Astrocyte (in vitro differentiated cells and primary cell): ENCODE measurements at places on chromosomes 12 and 14.

DNA sequence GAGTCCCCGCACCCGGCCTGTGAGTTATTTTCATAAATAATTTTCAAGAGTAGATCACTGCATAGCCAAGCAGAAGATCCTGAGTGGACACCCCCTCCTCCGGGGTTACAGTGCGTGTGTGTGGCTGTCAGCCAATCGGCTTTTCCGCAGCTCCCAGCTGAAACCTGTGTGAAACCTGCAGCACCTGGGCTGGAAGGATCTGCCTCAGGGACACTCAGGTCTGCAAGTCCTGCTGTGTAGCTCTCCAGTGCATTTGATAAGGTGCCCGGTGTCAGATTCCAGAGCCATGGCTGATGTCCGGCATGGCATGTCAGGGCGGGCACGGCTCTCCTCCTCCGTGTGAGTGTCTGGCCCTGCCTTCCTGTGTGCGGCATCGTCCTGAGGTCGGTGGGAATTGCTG lies 124.8 kb downstream of the GLT1D1 start:
- no peak for DNase-seq

- DNase-seq, result no peak
These were observed at the start of gene CKB for GRCh38 chr14:103522649-103523574. TSS of gene CKB (minus strand) at chr14:103522830. CDS start at chr14:103522493, 337 bp downstream.

GRCh38 chr12:3632256-3632655 lies 120.7 kb downstream of the CRACR2A start:
- DNase-seq, result no peak

DNA sequence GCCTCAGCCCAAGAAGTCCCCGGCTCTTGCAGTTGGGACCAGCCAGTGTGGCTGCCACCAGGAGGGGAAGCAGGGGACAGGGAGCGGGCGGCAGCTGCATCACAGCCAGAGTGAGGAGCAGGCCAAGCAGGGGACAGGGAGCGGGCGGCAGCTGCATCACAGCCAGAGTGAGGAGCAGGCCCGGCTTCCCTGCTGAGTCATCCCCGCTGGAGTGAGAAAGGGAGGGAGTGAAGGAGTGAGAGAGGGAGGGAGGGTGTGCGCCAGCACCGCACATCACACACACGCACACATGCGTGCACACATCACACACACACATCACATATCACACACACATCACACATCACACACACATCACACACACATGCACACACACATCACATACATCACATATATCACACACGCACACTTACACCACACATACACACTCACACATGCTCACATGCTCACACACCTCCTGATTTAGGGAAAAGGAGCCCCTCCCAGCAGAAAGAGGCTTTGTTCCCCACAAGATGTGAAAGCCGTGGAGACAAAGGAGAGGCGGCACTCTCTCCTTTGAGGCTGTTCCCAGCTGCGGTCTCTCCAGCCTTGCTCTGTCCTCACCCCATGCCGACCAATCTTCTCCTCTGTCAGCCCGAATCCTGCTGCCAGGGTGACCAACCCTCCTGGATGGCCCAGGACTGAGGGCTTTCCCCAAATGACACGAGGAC lies 16.7 kb upstream of the ZDHHC22 start:
- peak; percentile 66 for DNase-seq

- DNase-seq, result peak; percentile 63
These were observed at the start of gene TXNRD1 for GRCh38 chr12:104215638-104216297. TSS of gene TXNRD1 (plus strand) at chr12:104215779. CDS start at chr12:104215803, 24 bp downstream.

DNA sequence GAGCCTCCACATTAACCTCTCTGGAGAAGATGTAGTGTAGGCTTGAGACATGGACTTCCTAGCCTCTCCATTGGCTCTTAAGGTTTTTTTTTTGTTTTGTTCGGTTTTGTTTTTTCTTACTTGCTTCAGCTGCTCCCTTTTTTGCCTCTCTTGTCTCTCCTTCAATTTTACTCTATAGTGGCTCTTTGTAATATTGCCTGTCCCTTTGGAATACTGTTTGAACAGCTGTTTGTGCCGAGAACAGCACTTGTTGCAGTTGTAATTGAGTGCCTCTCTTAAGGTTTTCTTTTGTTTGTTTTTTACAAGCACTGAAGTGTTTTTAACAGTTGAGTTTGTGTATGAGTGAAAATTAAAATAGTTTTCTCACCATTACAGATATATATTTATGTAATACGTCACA lies 567.7 kb downstream of the LRFN5 start:
- no peak for DNase-seq

DNA sequence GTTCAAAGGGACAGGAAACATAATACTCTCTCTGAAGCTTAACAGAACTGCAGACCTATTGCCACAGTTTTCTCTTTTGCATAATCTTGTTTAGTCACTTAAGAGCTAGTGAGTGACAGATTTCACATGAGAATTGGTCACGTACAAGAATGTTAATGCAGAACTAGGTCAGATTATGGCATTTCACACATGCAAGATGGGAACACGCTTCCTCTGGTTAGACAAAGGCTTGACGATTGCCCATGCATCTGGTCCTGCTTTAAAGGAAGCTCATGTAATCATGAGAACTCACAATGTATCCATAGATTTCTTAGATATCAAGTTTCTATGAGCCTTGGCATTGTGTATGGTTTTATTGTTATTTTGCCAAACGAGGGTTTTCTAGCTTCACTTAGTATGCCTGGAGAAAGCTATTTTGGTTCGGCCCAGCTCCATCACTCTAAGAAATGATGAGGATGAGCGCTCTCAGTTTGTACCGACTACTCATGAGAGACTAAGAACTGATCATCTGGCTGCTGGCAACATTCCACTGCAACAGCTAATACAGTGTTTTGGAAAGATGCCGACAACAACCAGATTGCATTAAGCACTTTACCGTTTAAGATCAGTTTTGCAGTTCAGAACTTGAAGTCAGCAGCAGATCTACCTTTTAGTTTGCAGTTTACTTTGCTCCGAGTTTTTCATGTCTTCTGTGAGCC lies 380.0 kb downstream of the DIO2 start:
- no peak for DNase-seq

DNA sequence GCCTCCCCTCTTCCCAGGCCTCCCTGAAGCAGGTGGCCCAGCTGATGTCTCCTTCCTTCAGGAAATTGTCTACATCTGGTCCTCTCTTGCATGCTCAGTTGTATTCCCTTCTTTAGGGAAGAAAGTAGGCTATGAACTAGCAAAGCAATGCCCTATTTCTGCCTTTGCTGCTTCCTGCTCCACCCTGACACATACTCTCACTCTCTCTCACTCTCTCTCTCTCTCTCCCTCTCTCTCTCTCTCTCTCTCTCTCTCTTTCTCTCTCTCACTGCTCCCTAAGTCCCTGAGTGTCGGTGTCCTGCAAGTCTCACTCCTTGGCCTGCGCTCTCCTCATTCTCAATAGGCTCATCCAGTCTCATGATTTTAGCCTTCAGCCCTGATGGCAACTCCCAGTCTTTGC lies 19.4 kb upstream of the PARP11 start:
- DNase-seq, result no peak

GRCh38 chr12:119660076-119660475 lies 7.9 kb upstream of the PRKAB1 start:
- DNase-seq, result no peak

DNA sequence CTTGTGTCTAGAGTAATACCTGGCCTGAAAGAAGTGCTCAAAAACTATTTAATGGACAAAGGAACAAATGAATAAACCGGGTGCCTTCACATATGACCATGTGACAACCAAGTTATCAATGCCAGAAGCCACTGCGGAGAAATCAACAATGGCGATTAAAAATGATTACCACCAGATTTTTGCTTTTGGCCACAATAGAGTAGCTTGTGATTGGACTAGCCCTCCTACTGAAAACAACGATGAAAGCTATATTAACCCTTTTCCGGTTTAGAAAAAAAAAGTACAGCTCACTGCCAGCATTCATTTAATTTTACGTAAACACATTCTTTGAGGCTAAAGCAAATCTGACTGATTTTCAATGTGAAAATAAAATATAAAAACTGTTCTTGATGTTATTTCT lies 41.6 kb upstream of the TTC7B start:
- DNase-seq, result no peak

DNA sequence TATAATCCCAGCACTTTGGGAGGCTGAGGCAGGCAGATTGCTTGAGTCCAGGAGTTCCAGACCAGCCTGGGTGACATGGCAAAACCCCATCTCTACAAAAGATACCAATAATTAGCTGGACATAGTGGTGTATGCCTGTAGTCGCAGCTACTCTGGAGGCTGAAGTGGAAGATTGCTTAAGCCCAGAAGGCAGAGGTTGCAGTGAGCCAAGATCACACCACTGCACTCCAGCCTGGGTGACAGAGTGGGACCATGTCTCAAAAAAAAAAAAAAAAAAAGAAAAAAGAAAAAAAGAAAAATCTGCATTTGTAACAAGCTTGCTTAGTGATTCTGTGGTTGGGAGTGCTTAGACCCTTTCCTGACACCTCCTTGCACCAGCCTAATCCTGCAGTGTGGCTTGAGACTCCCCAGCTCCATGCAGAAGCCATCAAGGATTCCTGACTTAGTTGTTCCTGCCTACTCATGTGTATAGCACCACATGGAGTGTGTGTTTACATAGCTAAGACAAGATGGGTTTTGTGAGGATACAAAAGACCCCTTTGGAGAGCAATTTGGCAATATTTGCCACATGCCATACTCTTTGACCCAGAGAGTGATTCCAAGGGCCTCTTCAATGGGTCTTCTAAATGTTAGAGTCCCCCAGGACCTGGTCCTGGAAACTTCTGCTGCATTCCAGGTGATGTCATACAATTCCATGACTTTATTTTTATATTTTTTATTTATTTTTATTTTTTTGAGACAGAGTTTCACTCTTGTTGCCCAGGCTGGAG lies 5.1 kb upstream of the TMED10 start:
- DNase-seq, result no peak

DNA sequence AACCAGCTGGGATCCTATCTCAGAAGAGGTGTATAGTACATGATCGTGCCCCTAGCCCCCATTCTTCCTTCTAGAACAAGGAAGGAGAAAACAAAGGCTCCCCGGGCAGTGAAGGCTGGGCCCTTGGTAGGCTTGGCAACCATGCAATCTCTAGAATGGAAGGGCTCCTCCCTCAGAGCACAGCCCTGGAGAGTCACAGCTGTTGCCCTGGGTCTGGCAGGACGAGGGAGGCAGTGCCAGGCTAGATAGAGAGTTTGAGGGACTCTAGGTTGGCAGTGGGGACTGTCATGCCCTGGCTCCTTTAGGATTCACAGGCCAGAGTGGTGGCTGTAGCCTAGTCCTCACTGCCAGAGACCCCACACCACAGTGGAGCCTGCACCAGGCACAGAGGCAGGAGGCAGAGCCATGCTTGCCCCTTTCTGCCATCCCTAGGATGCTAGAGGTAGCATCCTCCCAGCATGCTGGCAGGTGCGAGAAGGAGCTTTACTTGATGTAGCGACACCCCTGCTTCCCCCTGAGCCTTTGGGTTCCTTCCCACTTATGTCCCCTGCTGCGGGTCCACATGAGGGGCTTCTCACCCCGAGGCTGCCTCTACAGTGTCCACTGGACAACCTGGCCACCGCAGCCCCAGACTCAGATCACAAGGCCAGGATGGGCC lies 33.4 kb upstream of the CIPC start:
- no peak for DNase-seq

DNA sequence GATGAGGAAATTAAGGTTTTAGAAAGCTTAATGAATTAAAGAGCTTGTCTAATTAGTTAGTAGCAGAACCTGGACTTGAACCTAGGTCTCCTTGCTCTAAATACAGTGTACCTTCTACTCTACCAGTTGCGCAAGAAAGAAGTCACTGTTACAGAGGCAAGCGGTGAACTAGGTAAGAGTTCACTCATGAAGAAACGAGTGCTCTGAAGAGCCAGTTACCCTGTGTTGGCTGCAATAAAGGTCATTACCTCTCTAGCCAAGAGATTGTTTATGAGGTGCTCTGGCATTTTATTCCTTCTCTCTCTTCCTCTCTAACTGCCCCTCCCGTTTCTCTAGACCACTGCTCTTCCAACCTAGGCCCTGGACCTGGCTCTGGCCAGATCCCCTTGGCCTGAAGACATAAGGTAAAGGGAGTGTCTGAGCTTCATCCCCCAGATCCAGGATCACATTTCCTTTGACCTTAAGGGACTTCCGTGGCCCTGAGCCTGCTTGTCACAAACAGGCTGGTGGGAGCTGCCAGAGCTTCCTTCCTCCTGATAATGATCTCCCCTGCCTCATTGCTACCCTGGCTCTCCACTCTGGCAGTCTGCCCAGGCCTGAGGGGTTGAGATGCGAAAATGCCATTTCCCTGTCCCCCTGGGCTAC lies 1.9 kb downstream of the RNASE7 start:
- DNase-seq, result no peak

- DNase-seq, result peak; percentile 18
These were observed 4.0 kb upstream of the RNASE10 start for GRCh38 chr14:20501346-20501745.

DNA sequence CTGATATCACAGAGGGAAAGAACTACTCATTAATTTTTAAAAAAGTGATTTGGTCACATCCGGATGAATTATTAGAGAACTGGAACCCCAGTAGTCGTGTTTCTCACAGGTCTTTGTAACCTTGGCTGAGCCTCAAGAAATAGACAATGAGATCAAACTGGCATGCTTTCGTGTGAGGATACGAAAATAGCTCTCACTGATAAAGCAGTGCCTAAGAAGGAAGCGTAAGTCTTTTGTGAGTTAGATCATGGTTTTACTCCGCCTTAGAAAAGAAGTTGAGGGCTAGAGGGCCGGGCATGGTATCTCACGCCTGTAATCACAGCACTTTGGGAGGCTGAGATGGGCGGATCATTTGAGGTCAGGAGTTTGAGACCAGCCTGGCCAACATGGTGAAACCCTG lies 33.8 kb upstream of the GALNT16 start:
- DNase-seq, result peak; percentile 30

- no peak for DNase-seq
These were observed 1241.2 kb upstream of the FLRT2 start for GRCh38 chr14:84288781-84289180.

- DNase-seq, result peak; percentile 90
These were observed 191.8 kb downstream of the C12orf75 start for GRCh38 chr12:105522166-105522825.

DNA sequence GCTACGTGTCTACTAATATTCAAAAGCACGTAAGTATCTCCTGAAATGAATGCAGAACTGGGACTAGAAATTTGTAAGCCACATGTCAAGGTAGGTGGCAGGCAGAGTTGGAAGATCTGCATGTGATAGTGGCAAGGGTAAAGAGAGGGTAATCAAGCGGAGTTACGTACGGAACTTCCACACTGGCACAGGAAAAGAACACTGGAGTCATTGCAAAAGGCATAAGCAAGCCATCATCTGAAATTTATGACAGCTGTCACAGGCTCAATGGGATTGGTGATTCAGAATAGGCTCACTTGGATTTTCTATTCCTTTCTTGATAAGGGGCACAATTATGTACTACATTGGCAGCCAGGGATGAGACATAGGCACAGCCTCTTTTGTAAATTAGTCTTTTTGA lies 245.3 kb downstream of the PDZRN4 start:
- no peak for DNase-seq

DNA sequence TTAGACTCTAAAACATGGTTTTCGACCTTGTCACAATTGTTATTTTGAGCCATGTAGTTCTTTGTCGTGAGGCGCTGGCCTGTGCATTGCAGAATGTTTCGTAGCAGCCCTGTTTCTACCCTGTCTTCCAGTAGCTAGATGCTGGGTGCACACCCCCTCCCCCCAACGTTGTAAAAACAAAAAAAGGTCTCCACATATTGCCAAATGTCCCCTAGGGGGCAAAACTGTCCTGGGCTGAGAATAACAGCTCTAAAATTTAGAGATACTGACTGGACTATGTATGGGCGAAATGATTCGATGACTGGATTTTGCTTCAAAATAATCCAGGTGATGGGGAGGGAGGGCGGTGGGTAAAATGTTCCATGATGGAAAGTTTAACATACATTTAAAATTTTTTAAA lies 126.1 kb upstream of the FUT8 start:
- DNase-seq, result no peak

GRCh38 chr12:65278576-65279368 lies at the start of gene MSRB3:
TSS of gene MSRB3 (plus strand) at chr12:65278683. CDS start at chr12:65308580, 29,897 bp downstream.
- DNase-seq, result peak; percentile 67
